AG04449 (cell line): ENCODE measurements at places on chromosomes 2 and 18.

DNA sequence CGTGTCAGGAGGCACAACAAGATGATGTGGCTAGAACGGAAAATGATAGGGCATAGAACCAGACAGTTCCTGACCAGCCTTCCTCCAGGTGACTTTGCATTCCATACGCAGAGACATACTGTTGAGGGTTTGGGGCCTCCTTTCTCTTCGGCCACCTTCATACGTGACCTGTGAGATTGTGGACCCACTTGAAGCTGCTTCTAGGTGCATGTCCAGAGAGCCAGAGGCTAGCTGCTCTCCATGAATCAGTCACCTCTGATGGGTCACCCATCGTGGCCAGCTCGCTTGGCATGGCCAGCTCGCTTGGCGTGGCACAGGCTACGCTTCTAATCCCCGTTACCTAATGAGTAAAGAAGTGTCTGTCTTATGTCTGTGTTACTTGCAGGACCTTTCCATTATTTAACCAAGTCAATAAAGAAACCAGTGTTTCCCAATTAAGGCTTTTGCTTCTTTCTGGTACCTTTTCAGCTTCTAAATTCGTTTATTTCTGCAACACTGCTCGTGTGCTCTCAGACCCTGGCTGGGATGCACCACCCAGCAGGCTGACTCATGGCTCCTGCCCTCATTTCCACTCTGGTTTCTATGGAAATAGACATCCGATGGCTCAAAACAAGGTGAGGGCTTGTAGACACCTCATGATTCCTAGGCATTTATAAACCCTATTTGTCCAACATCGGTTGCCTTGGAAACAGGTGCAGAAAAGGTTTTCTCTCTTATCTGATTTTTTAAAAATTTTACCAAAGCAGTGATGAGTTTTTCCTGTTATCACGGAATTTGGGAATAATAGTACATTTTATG, 86.7 kb upstream of the B3GNT7 start:
- no peak for DNase-seq

DNA sequence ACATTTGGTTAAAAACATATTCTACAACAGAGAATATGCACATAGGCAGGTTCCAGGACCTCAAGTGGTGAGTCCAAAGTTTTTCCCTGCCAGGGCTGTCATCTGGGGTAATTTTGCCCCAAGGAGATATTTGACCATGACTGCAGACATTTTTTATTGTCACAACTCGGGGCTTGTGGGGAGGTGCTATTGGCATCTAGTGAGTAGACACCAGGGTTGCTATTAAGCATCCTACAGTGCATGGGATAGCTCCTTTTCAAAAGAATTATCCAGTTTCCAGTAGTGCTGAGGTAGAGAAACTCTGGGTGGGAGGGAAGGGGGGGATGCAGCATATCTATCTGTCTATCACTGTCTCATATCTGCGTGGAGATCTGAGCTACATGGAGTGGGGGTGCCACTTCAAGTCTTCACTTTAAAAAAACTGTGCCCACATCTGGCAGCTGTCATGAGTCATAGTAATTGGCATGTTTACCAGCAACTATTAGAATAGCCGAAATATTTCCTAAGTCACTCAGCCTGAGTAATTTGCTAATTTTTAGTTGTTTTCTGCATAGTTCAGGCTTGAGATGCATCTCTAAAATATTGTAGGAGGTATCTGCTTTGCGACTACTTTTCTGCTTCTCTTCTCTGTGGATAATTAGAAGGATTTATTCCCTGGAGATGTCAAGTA, 254.0 kb upstream of the RBMS1 start:
- peak; percentile 53 for DNase-seq

GRCh38 chr2:234373481-234374149, 123.3 kb downstream of the ARL4C start:
- DNase-seq = no peak

- DNase-seq = no peak
Measured at GRCh38 chr18:25223211-25223610, 128.8 kb downstream of the ZNF521 start.

- DNase-seq = no peak
Measured at GRCh38 chr2:9950521-9951271, 797 bp upstream of the GRHL1 start.

- no peak for DNase-seq
Measured at GRCh38 chr2:173588931-173589369, 234.3 kb downstream of the CDCA7 start.

GRCh38 chr2:47038656-47039488, 116.2 kb downstream of the STPG4 start:
- DNase-seq = no peak

DNA sequence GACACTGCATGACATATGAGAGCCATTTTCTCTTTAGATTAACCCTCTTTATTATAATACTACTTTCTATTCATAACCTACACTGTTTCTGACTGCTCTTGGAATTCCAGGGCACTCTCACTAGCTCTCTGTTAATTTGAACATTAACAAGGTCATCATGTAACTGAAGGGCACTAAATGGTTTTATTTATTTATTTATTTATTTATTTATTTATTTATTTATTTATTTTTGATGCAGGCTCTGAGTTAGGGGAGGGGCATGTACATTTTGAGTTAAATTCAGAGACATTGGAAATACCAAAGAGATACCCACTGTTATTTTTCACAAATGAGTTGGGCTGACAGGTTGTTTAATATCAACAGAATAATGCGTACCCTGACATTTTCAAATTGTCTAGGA, 1038.7 kb upstream of the NRXN1 start:
- DNase-seq = no peak

DNA sequence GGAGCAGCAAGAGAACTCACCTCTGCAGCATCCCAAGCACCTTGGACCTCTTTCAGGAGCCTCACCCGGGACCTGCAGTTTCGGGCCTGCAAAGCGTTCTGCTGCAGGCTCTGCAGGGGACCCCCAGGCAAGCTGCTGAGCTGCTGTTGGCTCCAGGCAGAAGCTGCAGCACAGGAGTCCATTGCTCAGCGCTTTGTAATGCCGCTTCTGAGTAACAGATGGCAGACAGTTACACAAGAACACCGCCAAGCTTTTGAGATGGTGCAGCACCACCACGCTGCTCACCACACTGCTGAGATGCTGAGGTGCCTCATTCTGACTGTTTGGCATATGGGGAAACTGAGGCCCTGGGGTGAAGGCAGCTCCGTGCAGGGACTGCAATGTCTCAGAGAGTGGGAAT, 1.9 kb upstream of the GALNT14 start:
- no peak for DNase-seq

- DNase-seq = no peak
Measured at GRCh38 chr2:2244508-2244907, 86.6 kb downstream of the MYT1L start.

- no peak for DNase-seq
Measured at GRCh38 chr2:37061013-37061711, 23.0 kb downstream of the HEATR5B start.

DNA sequence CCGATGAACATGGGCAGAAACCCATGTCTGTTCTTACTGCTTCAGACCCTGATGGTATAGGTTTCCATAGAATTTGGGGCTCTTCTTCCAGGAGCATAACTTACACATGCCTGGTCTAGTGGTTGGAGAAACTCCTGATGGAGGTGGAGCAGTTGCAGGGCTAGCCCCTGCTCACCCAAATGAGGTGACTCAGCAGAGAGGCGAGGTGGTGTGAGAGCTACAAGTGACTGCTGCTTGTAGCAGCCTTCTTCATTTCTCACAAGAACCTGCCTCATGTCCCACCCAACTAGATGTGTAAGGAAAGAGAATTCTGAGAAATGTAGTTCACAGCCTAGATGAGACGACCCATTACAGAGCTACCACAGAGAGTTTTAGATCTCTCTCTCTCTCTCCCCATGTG, 105.3 kb downstream of the ZNF407 start:
- DNase-seq = no peak

- DNase-seq = no peak
Measured at GRCh38 chr2:231210782-231211181, 12.4 kb downstream of the ARMC9 start.

DNA sequence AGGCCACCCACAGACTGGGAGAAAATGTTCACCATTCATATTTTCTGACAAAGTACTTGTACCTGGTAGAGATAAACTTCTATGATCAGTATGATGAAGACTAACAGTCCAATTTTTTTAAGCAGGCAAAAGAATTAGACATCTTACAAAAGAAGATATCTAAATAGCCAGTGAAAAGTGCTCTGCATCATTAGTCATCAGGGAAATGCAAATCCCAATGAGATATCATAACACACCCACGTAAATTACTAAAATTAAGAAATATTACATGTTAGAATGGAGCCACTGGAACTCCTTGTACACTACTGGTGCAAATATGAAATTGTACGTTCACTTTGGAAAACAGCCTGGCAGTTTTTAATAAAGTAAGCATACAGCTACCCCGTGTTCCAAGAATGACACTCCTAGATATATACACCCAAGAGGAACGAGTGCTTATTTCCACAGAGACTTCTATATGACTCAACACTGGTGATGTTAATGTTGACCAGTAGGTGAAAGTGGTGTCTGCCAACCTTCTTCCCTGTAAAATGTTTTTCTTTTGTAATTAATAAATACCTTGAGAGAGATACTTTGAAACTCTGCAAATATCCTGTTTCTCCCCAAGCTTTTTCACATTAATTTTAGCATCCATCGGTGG, 80.3 kb downstream of the NPAS2 start:
- DNase-seq = no peak

GRCh38 chr18:79792096-79792987, 5.4 kb upstream of the KCNG2 start:
- no peak for DNase-seq

DNA sequence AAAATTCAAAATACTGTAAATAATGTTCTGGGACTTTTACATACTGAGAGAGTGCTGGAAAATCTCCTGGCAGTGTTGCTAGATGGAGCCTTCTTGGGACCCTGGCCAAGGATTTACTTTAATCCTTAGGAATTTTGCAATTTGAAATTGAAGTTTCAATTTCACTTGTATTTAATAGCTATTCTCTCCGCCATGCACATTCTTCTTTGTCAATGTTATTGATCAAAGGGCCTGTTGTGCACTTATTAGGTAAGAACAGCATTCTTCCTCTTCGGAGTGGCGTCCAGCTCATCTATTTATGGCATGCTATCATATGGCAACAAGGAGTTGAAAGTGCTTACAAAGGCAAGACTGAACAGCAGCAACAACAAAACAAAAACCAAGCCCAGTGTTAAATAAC, 40.1 kb upstream of the SOS1 start:
- no peak for DNase-seq

DNA sequence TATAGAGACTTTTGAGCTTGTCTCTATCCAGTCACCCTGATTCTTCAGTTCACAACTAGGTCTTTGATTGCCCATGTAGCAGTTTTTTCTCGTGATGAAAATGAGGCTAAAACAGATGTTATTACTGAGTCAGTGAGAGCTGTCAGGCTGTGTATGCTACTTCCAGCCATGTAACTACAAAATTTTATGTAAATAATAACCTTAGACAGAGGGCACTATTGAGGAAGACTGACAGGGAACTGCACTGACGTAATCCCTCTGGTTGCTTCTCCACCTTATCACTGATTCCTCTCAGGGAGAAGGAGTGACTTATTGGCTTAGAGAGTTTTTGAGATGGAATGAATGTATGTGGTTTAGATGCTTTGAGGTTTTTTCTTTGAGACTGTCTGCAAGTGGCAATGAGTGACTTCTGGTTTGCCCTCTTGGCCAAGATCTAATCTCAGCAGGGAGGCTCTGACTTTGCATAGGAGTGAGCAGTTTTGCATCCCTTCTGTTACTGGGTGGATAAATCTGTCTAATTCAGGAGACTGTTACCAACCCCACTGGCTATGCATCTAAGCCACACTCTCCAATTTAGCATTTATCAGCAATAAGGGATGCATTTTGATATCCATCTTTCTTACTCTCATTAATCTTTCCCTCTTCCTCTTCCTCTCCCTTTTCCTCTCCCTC, 555.2 kb upstream of the FANCL start:
- DNase-seq = no peak

DNA sequence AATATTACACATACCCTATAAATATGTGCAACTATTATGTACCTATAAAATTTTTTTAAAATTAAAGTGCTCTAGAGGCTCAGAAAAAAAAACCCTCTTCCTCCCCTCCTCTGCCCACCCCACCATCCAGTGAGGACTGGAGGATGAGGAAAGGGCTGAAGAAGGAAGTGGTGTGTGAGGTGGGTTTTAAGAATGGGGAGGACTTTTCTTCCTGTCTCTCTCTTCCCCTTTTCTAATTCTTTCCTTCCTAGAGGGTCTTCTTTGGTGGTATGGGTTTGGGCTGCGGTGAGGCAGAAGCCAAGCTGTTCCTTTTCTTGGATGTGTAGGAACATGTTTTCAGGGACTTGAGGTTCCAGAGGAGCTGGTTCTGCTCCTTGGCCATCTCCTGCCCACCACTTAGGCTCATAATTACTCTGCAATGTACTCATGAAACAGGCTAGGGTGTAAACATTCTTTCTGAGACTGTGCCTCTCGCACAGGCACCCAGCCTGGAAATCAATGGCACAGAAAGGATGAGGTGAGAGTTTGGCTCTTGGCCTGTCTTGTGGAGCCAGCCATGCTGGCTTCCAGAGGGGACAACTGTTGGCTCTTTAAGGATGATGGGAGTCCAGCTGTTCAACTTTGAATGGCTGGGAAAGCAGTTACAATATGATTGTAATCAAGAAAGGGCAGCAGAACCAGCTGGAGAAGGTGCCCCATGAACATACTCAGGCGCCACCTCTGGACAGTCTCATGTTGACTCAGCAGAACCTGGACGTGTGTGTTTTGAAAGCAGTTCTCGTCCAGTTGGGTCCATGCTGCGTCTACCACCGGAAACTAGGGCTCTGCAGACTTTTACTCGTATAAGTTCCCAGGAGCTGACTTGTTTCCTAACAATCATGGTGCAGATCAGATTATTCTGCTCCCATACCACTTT, 38.3 kb downstream of the IL1RL2 start:
- no peak for DNase-seq

- DNase-seq = no peak
Measured at GRCh38 chr18:55314031-55314430, 274.0 kb downstream of the TCF4 start.

- DNase-seq = no peak
Measured at GRCh38 chr2:58664523-58665151, 423.5 kb upstream of the FANCL start.

DNA sequence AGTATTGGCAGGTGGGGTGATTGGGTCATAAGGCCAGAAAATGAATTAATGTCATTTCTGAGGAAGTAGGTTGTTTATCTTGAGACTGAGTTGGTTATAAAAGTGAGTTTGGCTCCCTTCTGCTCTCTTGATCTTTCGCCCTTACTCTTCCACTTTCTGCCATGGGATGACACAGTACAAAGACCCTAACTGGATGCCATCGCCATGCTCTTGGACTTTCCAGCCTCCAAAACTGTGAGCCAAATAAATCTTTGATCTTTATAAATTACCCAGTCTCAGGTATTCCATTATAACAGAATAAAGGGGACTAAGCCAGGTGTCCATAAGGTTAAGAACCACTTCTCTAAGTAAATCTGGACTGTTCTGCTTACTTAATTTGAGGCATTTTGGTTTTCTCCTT, 44.4 kb downstream of the MAP4K3 start:
- no peak for DNase-seq
